ENCODE measurements at places on chromosomes 2 and 18.

- DNase-seq: no peak
Observed at GRCh38 chr18:45173799-45174519, 441.3 kb upstream of the SLC14A2 start.

- DNase-seq: no peak
Observed at GRCh38 chr2:134290358-134290757, 36.5 kb downstream of the MGAT5 start.

GRCh38 chr18:77003316-77003715, 129.3 kb downstream of the MBP start:
- DNase-seq: no peak

DNA sequence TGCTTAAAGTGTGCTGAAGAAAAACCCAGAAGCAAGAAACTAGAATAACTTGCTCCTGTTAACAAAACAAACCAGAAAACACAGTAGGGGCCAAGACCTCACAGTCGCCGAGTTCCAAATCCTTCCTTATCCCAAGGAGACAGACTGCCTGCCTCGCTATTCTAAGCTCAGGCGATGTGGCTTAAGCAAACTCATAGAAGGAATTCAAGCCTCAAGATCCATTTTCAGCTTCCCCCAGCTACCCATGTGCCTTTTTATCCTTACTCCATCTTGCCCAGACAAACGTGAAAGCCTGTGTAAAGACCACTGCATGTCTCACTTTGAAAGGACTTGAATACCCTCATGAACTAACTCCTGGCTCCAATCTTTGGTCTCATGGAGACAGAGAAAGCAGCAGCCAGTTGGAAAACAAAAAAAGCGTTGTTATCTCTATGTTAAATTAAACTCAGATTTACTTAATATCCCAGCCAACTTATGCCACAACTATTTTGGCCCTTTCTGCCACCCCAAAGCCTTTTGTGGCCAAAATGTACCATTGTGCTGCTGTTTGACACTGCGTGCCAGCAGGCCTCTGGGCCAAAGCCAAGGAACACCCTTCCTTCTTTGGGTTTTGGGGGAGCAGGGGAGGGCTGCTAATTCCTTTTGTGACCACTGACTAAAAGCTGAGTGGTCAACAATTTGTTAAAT, 123.2 kb upstream of the FZD5 start:
- DNase-seq: no peak

DNA sequence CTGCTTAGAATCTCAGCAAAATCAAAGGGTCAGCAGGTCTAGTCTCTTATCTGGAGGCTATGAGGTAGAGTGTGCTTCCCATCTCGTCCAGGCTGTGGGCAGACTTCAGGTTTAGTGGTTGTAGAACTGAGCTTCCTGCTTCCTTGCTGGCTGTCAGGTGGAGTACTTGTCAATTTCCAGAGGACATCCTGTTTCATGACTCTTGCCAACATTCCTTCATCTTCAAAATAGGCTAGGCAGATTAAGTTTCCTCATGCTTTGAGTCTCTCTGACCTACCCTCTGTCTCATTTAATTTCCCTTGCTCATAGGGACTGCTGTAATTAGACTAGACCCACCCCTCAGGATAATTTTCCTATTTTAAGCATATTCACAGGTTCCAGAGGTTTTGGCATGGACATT, 562.6 kb downstream of the SPAG16 start:
- DNase-seq: no peak

- no peak for DNase-seq
Observed at GRCh38 chr18:10320791-10321190, 133.6 kb upstream of the APCDD1 start.

DNA sequence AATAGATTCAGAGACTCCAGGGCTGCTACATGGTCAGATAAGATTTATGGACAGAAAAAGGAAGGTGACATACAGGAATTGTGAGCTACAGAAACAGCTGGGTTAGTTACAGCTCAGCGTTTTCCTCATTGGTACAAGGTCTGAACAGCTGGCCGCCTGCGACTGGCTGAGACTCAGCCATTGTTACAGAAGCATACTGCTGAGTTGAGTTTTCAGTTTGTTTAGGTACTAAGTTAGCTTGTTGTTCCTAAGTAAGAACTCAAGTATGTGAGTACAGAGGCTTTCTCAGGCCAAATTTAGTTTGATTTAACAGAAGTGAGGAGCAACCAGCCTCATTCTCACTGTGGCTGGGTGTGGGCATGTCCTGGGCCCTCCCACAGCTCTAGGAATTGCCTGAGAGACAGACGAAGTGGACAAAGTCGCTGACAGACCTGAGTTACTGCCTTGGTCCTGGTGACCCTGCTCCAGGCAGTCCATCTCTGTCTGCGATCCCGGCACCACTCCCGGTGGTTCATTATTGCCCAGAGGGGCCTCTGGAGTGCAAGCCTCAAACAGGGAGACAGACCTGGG, 27.8 kb upstream of the RHOB start:
- no peak for DNase-seq

GRCh38 chr18:54035927-54036326, 188.5 kb downstream of the MBD2 start:
- no peak for DNase-seq

GRCh38 chr18:57426187-57426586, 9.0 kb upstream of the ONECUT2 start:
- no peak for DNase-seq

- DNase-seq: no peak
Observed at GRCh38 chr2:199136681-199137080, 321.1 kb downstream of the SATB2 start.

DNA sequence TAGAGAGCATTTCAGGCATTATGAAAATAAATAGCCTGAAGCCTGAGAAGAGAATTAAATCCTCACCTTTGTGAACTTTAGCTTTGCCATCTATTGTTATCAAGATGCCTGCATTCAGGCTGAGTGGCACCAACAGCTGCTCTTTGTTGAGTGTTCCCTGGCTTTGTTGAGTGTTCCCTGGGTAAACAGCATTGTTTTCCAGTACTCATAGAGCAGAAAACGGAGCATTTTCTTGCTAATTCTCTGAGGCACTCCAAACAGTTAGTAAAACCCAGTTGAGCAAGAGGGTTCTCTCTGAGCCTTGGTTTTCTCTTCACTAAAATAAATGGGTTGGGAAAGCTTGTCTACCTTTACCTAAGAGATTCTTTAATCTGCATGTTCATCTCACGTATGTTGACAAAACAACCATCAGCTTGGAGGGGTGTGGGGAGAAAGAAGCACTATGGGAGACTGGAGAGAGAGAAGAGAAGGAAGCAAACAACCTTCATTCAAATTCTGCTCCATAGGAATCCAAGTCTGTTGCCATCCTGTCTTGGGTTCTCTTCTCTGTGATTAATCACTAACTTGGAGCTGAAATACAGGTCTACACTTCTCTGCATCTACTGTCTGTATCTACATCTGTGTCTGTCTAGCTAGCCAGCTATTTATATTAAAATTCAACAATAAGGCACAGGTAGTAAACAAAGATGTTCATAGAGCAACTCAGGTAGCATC, 567.0 kb upstream of the SOX11 start:
- DNase-seq: peak; percentile 37

DNA sequence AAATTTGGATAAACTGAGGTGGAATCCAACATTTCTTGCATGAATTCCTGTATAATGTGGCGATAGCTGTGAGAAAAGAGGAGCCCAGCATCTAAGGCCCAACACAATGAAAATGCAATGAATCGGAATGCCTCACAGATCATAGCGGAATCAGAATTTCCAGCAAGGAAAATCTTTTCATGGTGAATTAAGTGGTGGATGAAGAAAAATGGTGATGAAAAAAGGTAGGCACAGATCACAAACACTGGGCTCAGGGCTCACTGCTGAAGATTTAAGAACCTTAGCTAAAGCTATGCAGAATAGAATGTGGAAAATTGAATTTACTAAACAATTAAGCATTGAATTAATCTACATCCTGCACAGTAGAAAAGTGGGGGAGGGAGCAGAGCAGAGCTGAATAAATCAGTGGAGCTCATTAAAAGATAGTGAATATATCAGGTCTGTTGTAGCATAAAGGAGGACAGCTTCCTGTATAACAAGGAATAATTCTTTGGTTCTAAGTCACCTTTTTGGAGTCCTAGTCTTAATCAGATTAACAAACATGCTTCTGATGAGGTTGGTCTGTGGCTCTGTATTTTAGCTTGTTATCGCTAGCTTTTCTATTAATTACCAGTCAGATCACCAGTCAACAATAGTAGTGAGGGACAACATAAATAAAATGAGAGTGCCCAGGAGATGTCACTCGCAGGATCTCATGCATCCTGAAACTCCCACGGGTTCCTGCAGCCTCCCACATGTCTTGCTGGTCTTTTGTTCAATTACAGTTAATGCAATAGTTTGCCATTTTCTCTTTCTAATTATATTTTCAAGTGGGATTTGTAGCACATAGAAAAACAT, 27.0 kb downstream of the MEIS1 start:
- DNase-seq: no peak

GRCh38 chr2:183995632-183996031, 602.7 kb upstream of the ZNF804A start:
- peak; percentile 11 for DNase-seq

DNA sequence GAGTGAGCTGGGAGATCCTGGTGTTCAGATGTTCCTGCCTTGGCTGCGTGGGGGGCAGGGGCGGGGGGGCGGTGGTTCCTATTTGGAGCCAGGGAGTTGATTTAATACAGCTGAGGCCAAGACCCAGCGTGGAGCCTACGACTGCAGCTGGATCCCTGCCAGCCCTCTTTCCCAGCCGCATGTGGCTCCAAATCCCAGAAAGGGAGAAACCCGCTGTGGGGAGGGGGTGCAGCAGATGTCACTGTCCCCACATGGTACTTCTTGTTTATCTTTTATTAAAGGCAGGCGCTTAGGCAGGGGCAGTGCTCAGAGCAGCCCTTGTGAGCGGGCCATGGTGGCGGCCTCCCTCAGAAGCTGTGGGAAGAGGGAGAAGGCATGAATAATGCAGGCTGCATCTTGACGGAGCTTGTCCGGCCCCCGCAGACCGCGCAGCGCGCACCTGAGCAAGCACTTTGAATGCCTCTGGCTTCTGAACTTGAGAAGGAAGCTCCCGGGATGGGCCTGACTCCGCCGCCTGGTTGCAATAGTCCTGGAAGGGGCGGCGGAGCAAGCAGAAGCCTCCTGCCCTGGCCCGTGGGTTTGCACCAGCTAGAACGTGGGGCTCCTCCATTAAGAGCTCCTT, 112.1 kb downstream of the GLI2 start:
- DNase-seq: no peak

DNA sequence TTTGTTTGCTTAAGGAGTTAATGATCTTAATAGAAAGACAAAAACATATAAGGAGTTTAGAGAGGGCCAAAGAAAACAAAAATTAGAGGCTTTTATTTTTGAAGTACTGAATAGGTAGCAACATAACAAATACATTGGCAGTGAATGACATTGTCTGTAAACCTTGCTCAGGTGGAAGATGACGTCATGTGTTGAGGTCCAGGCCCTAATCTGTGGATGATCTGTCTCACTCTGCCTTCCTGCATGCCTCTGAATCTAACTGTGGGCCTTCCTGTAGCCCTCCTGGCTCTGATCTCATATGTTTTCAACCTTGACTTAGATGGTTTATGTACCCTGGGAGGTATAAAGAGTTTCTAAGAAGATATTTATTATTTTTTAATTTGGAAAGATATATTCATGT, 58.1 kb upstream of the DYNAP start:
- DNase-seq: no peak

DNA sequence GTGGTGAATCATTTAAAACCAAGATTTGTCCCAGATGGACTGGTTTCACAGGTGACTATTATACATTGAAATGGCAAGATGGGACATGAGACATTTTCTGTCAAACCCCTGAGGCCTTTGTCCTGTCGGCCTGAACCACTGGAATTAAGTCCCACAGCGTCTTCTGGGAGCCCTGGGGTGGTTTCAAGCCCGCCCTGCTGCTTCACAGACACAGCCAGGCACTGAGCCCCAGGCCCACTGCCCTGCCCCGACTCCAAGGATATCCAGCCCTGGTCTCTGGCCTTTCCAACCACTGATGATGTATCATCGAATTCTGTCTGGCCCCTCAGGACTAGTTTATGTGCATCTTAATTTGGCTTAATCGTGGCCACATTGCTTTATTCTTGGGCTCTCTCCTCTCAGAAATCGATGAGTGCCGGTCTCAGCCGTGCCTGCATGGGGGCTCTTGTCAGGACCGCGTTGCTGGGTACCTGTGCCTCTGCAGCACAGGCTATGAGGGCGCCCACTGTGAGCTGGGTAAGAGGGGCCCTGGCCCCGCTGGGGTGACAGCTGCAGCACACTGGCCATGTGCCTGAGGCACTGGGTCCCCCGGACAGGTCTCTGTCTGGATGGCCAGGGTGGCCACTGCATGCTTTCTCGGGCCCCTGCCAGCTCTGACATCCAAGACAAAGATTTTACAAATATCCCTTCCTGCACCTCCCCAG, 39.5 kb downstream of the MTERF4 start:
- no peak for DNase-seq

GRCh38 chr2:39667104-39667885, 1.6 kb downstream of the TMEM178A start:
- no peak for DNase-seq

DNA sequence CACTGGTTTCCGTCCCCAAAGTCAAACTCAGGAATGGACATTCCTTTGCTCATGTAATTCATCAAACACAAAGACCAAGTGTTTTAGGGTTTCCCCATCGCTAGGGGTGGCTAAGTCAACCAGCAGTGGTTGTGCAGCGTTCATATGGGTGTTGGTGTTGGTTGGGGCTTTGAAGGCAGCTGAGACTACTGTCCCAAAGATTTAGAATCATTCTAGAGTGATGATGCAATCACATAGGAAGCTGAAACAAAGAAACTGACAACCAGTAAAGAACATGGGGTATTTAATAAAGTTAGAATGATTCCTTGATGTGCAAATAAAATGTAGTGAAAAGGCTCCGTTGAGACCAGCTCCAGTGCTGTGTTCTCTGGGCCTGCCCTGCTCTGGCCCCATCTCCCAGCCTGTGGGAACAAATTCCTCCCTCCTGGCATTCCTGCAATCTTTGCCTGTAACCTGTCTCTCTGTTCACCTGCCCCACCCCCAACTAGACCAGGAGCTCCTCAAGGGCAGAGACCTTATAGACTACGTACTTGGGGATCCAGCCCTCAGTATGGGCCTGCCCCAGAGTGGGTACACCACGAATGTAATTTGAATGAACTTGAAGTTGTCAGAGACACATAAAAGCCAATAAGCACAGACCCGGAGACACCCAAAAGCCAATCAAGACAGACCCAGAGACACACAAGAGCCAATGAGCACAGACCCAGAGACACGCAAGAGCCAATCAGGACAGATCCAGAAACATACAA, 191.7 kb upstream of the TWIST2 start:
- DNase-seq: peak; percentile 5

DNA sequence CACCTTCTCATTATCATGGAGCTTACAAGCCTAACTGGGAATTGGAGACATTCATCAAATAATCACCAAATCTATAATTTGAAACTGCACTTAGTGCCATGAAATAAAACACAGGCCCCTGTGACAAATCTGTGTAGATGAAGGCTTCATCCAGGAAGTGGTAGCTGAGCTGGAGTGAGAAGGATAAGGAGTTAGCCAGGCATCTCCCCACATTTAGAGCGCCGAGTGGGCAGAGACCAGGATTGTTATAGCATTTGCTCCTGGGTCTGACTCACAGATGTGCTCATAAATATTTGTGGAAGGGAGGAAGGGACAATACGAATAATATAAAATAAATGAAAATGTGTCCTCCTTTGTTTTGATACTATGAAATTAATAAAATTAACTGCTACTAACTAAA, 2.5 kb upstream of the MAT2A start:
- no peak for DNase-seq
